SK-MEL-5 (cell line): ENCODE measurements at places on chromosomes 3 and 15. TPM values are rescaled to one million over a fixed set of nuclear protein-coding genes. Genes with fewer than 3 reads are reported as not detected.

CRYGS gene
- total RNA-seq = 0.08 and 1.6 TPM in 2 replicates

PODXL2 gene
- 182 and 199 TPM in 2 replicates for total RNA-seq

LSG1 gene
- 68.3 and 75.5 TPM in 2 replicates for total RNA-seq

ZNF621 gene
- 6.8 and 8.3 TPM in 2 replicates for total RNA-seq

DNA sequence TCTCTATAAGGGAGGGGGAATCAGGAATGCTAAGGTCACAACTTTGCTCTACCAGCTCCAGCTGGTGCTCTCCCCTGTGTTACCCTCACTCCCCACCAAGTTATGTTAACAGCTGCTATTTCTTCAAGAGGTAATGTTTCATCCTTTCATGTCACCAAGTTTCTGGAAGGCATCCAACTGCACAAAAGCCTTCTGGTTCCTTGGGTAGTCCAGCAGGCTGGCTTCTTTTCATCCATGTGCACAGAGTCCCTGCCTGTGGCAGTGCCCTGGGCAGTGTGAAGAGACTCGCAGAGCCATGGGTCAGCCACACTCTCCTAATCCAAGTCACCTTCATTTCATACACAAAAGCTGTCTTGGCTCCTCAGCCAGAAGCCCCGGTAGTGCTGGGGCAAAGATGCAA, 737.5 kb upstream of the LMCD1 start:
- no peak for DNase-seq

GRCh38 chr15:76449455-76449854, 112.9 kb downstream of the ISL2 start:
- no peak for DNase-seq

DNA sequence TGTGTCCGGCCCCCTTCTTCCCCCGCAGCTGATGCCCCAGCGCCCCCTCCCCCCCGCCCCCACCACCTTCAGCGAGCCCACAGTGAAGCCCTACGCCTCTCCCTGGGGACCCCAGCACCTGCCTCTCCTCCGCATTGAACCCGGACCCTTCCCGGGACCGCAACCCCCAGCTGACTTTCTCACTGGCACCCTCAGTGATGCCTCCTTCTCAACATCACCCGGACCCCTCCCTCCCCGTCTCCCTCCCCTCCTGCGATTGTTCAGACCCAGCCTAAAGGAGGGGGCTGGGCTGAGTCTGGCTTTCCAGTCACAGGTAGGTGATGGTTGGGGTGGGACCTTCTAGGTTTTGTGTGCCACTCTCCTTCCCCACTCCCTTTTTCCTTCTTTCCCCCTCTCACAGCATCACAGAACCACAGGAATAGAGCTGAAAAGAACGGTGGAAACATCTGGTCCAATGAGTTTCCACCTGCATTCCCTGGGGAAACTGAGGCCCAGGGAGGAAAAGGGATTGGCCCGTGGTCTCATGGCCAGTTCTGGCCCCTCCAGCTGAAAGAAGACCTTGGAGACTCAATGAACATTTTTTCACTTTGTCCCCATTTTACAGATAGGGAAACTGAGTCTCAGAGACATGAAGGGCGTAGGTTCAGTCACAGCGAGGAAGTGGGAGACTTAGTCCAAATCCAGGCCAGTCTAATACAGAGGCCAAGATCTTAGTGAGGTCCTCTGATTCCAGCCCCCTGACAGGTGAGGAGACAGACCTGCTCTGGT, 828 bp downstream of the CAND2 start:
- DNase-seq = no peak

DNA sequence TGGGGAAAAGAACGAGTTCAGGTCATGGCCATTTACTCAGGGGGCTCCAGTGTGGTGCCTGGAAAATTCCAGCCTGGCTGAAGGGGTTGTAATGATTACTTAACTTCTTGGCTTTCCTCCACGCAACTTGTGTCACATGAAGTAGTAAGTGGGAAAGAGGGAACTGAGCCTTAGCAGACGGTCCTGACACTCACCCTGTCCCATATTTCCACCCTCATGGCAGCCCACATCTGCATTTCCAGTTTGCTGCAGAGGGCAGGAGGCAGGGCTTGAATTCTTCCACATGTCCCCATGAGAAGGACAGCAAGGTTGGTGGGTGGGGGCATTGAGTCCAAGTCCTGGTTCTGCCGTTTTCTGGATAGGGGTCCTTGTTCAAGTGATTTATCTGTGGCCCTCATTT, 7.8 kb upstream of the CAMP start:
- DNase-seq = no peak

GRCh38 chr3:112170046-112170445, 37.0 kb upstream of the GCSAM start:
- peak; percentile 19 for DNase-seq

GRCh38 chr3:67335813-67336212, 318.6 kb downstream of the SUCLG2 start:
- no peak for DNase-seq
